ENCODE measurements at places on chromosomes 5 and 9. TPM values are rescaled to one million over a fixed set of nuclear protein-coding genes. Genes with fewer than 3 reads are reported as not detected.

Gene FOXD4L3
- polyA plus RNA-seq, result not detected

Gene STPG3
- not detected for polyA plus RNA-seq

Gene PRR16
- polyA plus RNA-seq, result 0.14 TPM

Gene NCS1
- polyA plus RNA-seq, result not detected

Gene SVEP1
- polyA plus RNA-seq, result not detected

Gene PTGS1
- polyA plus RNA-seq, result 23.1 TPM
